Nephron progenitor cell (in vitro differentiated cells): ENCODE measurements at places on chromosomes 12 and 14.

DNA sequence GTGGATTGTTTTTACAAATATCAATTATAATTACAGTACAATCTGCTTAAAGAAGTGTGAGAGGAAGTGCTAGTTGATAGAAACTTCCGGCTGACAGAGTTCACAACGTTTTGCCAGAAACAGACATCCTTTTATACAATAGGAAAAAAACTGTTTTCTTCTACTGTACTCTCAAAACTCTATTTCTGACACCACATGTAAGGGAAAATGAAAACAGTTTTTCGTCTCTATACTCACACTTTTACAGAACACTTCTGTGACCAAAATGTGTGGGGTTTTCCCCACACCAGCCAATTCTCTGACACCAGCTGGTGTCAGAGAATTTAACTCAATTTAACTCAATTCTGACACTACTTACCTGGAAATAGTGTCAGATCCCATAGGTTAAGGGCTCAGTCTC, 24.2 kb upstream of the HIF1A start:
- DNase-seq, result no peak
- no peak overlapping the region for H3K27ac ChIP-seq
- H3K4me3 ChIP-seq, result no peak overlapping the region
- H3K4me1 ChIP-seq, result no peaks in the 10 kb centered on the region
- H3K36me3 ChIP-seq, result no peaks in the 10 kb centered on the region
- H3K27me3 ChIP-seq, result peaks cover 8% of the 10 kb centered on the region

DNA sequence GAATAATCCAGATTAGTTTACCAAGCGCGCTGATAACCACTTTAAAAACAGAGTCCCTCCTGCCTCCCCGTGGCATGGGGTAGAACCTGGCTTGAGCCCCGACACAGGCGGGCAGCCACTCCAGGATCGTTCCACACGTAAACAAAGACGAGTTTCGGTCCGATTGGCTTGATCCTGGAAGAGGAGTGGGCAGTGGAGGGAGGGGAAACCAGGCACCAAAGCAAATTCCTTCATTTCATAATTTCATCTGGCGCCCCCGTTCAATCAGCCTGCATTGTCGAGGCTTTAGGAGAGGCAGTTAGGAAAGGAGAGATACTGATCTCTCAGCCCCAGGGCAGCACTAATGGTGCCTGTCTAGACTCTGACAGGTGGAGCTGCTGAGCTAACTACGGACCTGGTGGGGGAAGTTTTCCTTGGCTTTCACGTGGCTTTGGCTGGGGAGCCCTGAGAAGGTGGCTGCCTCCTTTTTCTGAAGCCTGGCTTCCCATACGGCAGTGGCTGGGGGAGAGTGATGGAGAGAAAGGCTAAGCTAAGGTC, 751 bp upstream of the GPRC5A start:
- H3K4me1 ChIP-seq, result peaks cover 41% of the 10 kb centered on the region
- H3K4me3 ChIP-seq, result peak overlapping the region; percentile 85
- no peak overlapping the region for H3K27ac ChIP-seq
- peak; percentile 38 for DNase-seq

GRCh38 chr12:125135906-125136305, 70.7 kb downstream of the AACS start:
- H3K27ac ChIP-seq, result no peak overlapping the region
- DNase-seq, result no peak
- peaks cover 25% of the 10 kb centered on the region for H3K36me3 ChIP-seq

DNA sequence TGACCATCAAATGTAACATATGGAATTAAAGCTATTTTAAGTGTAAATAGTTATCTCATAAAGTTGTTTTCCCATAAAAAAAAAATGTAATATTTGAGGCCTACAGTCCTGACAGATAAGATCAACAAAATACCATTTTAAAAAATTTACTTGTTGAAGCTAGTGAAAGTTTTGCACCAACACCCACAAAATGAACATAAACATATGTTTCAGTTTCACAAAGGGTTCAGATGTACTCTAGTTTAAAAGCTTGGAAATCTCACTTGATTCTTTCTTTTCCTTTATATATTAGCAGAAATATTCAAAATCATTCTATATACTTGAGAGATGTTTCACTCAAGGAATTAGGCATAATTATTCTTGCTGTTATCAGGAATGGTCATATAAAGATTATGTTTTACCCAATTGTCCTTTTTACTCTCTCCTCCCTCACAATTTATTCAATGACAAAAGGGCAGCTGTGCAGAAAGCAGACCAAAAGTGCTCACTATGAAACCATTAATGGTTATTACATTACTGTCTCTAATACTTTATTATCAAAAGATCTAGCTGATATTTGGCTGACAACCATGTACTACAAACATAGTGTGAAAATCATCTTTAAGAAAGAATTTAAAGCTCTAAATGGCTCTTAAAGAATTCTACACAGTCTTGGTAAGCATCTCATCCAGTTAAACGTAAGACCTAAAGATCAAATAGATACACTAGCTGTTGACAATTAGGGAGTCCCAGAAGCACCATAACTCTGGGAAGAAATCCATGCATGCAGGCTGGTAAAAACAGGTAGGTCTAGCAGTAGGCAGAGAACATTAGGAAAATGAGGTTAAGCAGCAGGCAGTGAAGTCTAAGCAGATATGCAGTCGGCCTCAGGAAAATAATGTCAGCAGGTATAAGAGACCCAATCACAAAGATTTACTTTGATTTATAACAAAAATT, 28.8 kb downstream of the KIF21A start:
- no peak for DNase-seq
- no peaks in the 10 kb centered on the region for H3K36me3 ChIP-seq
- no peaks in the 10 kb centered on the region for H3K27me3 ChIP-seq
- no peak overlapping the region for H3K27ac ChIP-seq
- no peaks in the 10 kb centered on the region for H3K4me1 ChIP-seq

GRCh38 chr14:90773196-90773486, 43.1 kb downstream of the TTC7B start:
- H3K4me1 ChIP-seq, result no peaks in the 10 kb centered on the region
- peaks cover 4% of the 10 kb centered on the region for H3K27me3 ChIP-seq
- no peak overlapping the region for H3K27ac ChIP-seq
- DNase-seq, result no peak
- peaks cover 33% of the 10 kb centered on the region for H3K36me3 ChIP-seq

- DNase-seq, result no peak
- H3K4me1 ChIP-seq, result no peaks in the 10 kb centered on the region
- H3K4me3 ChIP-seq, result no peak overlapping the region
- H3K27me3 ChIP-seq, result peaks cover 3% of the 10 kb centered on the region
- no peaks in the 10 kb centered on the region for H3K36me3 ChIP-seq
Measured at GRCh38 chr14:63088865-63089264, 43.6 kb upstream of the KCNH5 start.

- no peak overlapping the region for H3K27ac ChIP-seq
- H3K36me3 ChIP-seq, result no peaks in the 10 kb centered on the region
- peaks cover 3% of the 10 kb centered on the region for H3K27me3 ChIP-seq
- no peak for DNase-seq
Measured at GRCh38 chr14:87334997-87335685, 657.8 kb downstream of the GALC start.

GRCh38 chr12:9943240-9943639, 11.1 kb upstream of the CLEC2A start:
- H3K27ac ChIP-seq, result no peak overlapping the region
- peaks cover 13% of the 10 kb centered on the region for H3K27me3 ChIP-seq
- no peaks in the 10 kb centered on the region for H3K36me3 ChIP-seq
- H3K4me1 ChIP-seq, result no peaks in the 10 kb centered on the region
- peak; percentile 5 for DNase-seq

DNA sequence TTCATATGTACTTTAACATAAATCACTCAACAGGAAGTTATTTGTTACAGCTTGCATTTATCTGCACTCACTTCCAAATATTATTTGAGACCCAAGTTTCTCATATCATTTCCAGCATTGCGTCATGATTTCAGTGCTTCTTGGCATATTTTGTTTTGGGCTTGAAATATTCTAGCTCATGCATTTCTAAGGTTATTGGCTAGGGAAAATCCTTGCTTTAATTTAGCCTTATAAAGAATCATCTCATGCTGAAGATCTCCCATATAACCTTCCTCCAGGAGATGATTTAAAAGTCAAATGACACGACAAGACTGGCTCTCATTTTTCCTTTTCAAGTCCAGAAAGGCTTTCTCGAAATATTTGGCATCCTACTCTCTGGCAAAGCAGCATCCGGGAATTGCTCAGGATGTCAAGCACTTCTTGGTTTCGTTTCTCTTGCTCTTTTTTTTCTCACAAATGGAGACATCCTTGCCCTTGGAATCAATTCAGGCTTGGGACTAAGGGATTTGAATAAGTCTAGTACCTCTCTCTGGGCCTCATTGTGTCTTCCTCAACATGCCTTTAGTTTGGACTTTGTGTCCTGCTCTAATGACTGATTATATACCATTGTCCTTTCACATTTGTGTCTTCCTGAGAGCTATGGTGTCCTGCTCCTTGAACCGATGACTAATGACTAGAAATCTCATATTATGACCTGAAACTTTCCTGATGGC, 295.0 kb downstream of the RMST start:
- H3K36me3 ChIP-seq, result no peaks in the 10 kb centered on the region
- H3K4me1 ChIP-seq, result no peaks in the 10 kb centered on the region
- H3K27me3 ChIP-seq, result no peaks in the 10 kb centered on the region

- DNase-seq, result peak; percentile 11
- H3K4me1 ChIP-seq, result peaks cover 18% of the 10 kb centered on the region
- H3K27ac ChIP-seq, result no peak overlapping the region
- no peak overlapping the region for H3K4me3 ChIP-seq
Measured at GRCh38 chr14:89773644-89774316, 180.8 kb downstream of the EFCAB11 start.

DNA sequence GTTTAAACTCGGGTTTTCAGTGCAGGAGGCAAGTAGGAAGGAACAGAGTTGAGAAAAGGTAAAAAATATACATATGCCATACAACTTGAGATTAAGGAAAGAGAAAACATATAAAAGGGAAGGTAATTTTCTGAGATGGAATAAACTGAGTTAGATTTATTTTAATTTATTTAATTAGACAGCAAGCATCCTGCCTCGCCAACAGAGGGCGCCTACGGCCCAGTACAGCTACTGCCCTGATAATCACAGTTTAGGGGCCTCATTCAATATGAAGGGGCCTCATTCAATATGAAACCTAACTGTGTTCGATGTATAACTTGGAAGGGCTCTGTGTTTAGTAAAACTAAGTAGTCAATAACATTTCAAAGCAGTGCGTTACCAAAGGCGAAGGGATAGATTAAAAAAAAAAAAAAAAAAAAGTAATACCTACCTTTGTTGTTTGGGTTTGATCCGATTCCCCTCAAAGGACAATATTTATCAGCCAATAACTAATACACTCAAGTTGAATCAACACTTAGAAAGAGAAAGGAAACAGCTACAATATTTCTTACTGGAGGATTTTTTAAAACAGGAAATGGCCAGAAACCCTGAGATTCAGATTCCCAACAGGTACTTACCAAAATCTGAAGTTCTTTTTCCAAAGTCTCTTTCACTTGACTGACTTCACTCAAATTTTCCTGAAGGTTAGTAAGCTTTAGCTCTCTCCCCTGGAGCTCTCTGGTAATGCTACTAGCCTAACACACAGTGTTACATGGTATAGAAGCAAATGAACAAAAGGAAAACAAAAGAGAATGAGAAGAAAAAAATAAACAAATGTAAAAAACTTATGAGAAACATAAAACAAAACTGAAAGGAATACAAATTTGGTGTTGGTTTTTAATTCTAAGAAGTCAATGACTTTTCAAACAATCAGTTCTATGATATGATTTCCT, 70.0 kb upstream of the VPS33A start:
- no peaks in the 10 kb centered on the region for H3K27me3 ChIP-seq
- H3K4me3 ChIP-seq, result no peak overlapping the region
- H3K27ac ChIP-seq, result peak overlapping the region; percentile 73
